ENCODE measurements at places on chromosomes 12 and 14.
A peak's percentile ranks its signal among the peaks of the same experiment; 100 is the strongest.

GRCh38 chr12:106058256-106059182, 80.2 kb downstream of the NUAK1 start:
- no peak for DNase-seq

DNA sequence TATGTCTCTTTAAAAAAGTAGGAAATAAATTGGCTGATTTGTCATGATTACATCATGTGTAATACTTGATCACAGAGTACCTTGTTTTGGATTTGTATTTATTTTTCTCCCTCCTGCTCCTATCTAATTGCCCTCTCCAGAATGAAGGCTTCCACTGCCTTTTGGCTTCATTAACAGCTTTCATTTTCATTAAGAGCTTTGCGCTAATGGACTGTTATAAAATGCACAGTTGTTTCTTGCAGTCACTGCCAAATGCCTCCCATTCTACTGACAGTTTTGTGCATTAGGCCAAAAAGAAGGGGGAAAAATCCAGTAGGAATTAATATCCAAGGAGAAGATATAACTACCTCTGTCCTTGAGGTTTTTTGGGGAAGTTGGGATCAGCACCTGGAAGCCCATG, 159.2 kb downstream of the NRXN3 start:
- DNase-seq: no peak

DNA sequence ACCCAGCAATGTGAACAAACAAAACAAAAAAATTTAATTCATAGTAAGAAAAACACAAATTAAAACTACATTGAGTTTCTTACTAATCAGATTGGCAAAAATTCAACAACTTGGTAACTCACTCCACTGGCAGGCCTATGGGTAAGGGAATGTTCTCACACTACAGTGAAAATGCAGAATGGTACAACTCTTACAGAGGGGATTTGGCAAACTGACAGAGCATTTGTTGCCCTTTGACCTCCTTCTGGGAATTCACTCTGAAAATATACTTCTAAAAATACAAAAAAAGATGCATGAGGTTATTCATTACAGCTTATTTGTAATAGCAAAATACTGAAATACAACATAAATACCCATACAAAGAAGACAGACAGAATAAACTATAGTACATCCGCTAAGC, 32.8 kb downstream of the ABCD2 start:
- no peak for DNase-seq

GRCh38 chr12:32080435-32080834, 26.2 kb upstream of the BICD1 start:
- peak; percentile 40 for DNase-seq

All from mesendoderm (in vitro differentiated cells).